ENCODE measurements at places on chromosomes 12 and 14.

DNA sequence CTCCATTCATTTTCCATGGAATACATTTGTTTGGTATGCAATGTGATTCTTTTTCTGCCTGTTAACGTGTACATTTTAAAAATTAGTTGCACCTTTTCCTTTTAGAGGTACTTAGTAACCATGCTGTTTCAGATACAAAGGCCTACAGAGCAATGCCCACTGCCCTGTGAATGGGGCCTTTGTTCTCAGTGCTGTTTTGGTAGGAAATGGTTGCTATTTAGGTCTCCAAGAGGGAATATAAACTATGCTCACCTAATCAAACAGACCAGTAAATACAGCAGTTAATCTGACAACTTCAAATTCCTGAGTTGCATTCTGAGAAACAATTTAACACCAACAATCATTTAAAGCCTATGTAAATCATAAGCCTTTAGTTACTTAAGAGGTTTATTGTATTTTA lies 188.7 kb downstream of the BCAT1 start:
- DNase-seq: no peak

DNA sequence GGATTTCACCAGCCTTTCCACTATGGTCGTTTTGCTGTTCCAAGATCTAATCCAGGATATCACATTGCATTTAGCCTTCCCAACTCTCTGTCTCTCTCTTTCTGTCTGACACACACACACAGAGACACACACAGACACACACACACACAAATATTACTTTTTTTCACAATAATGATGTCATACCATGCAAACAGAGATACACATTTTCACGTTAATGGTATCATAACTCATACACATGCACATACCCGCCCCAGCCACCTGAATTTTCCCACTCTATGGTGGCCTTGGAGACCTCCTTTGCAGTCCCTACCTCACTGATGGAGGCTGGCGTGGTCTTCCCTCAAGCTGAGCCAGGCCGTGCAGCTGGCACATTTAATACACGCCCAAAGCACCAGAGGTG lies 7.2 kb upstream of the MYL2 start:
- DNase-seq: no peak

- no peak for DNase-seq
Measured at GRCh38 chr12:1836241-1836803, 16.0 kb downstream of the LRTM2 start.

DNA sequence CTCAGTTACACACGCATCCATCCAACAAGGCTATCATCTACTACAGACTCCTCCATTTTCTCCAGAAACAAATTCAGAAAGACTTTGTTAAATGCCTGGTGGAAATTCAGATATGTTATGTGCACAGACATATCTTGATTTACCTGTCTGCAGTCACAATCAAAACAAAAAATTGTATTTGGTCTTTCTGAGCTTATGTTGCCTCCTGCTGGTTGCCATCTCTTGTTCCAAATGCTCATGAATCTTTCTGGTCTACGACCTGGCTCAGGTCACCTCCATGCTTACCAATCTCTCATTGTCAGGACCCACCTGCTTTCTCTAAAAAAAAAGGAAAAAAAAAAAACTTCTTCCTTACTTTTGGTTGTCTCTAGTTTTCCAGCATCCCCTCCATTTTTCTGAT lies 169.2 kb upstream of the PLXNC1 start:
- no peak for DNase-seq

- peak; percentile 42 for DNase-seq
Measured at GRCh38 chr12:101490286-101490920, 15.3 kb downstream of the SPIC start.

GRCh38 chr14:61997161-61997560 lies 234.9 kb downstream of the SNAPC1 start:
- DNase-seq: no peak

GRCh38 chr14:100673085-100673806 lies 53.4 kb upstream of the DLK1 start:
- peak; percentile 89 for DNase-seq

DNA sequence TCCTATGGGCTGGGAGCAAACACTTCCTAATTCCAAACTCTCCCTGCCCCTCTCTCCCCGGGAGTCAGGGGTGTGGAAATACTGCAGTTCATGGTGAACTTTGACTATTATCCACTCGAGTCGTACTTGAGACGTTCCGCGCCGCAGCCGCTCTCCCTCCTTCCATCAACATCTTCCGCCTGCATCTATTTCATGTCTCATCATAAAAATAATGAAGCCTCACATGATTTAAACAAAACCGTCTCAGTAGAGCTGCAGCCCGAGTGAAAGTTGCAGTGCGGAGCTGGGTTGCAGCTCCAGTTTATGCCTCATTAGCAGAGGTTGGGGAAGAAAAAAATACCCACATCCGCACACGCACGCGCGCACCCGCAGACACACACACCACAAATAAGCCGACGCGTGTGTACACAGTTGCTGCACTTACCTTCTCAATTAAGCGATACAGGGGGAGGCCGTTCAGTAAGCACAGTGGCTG lies 283 bp downstream of the LMO3 start:
- DNase-seq: no peak

- DNase-seq: no peak
Measured at GRCh38 chr14:61713724-61714437, 18.6 kb downstream of the HIF1A start.

DNA sequence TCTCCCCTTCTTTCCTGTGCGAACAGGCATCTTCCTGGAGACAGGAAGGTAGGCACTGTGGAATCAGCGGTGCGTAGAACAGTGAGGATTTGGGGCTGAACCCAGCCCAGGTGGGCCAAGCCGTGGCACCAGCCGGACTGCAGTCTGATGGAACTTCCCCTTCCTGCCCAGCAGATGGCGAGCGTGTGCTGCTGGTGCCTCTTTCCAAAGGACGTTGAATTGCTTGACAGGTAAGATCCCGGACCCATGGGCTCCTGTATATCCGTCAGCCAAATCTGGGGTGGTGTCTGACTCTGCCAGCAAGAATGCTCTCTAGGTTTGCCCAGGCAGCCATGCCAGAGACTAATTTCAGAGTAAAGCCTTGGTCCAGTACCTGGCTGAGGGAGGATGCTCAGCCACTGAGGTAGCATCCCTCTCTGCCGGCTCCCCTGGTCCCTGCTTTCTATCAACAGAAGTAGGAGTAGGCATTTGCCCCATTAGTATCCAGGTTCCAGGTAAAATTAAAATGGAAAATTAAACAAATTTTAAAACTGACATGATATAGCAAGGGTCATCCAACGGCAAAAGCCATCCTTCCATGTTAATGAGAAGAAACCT lies 21.1 kb upstream of the KCNA5 start:
- peak; percentile 41 for DNase-seq

DNA sequence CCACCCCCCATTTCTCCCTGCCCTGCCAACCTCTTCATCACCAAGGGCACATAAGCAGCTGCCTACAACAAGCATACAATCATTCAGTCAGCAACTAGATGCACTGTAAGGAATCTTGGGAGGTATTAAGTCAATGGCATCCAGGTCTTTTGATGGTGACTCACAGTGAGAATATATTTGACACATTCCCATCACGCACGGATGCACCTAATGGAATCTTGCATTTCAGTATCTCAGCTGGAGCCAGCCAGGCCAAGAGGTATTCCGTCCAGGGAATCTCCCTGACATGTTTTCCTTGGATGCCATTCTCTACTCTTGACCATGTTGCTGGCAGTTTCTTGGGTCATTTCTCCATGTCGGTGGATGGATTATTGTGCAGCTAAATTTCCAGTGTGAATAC lies 73.9 kb upstream of the CAPRIN2 start:
- no peak for DNase-seq

GRCh38 chr12:2970744-2971143 lies 11.5 kb downstream of the TEAD4 start:
- no peak for DNase-seq

DNA sequence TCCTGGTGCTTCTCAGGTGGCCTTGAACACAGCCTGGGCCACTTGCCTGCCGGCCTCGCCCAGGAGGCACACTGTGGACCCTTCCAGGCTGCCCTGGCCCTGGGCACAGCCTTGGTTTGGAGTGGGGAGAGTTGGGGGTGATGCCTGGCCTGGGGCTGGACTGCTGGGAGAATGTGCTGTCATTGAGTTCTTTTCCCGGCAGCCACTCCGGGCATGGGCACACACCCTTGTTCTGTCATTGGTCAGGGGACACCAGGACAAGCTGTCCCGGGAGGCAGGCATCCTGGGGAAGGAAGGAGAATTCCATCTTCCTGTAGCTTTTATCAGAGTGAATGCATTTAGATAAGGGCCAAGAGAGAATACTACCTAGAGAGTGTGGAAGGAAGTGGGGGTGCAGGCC lies 61.8 kb upstream of the RIN3 start:
- no peak for DNase-seq

- DNase-seq: no peak
Measured at GRCh38 chr14:59321626-59321949, 133.1 kb downstream of the DAAM1 start.

DNA sequence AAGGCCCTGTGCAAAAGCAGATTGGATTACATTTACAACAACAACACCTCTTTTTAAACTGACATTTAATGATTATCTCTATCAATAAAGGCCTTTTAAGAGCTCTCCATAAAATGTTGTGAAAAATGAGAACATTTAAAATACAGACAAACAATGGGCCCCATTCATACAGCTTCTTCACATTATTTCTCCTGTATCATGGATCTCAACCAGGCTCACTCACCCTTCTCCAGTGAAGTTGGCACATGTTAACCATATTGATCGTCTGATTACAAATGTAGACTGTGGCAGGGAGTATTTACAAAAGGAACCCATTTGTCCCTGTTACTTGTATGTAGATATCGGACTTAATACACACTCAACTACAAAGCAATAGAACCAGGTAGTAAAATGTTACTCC lies 220.2 kb upstream of the BTG1 start:
- peak; percentile 88 for DNase-seq

DNA sequence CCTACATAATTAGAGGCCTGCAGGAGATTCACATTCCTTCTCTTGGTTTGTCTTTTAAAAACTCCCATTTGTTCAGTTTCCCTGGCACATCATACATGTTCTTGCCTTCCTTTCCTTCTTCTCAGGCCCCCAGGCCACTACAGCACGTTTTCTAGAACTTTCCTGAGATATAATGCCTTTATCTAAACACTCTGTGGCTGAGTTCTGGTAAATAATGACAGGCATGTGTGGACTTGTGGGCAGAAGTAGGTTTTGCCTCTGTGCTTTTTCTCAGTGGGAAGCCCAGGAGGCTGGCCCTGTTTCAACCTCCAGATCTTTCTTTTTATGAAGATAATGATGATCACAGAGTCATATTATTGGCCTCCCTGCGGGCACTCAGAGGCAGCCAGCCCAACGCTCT lies 117.2 kb downstream of the TMX1 start:
- DNase-seq: no peak

- no peak for DNase-seq
Measured at GRCh38 chr12:103247531-103247930, 248.2 kb downstream of the C12orf42 start.

- no peak for DNase-seq
Measured at GRCh38 chr12:3272958-3273357, 195.8 kb downstream of the TSPAN9 start.

DNA sequence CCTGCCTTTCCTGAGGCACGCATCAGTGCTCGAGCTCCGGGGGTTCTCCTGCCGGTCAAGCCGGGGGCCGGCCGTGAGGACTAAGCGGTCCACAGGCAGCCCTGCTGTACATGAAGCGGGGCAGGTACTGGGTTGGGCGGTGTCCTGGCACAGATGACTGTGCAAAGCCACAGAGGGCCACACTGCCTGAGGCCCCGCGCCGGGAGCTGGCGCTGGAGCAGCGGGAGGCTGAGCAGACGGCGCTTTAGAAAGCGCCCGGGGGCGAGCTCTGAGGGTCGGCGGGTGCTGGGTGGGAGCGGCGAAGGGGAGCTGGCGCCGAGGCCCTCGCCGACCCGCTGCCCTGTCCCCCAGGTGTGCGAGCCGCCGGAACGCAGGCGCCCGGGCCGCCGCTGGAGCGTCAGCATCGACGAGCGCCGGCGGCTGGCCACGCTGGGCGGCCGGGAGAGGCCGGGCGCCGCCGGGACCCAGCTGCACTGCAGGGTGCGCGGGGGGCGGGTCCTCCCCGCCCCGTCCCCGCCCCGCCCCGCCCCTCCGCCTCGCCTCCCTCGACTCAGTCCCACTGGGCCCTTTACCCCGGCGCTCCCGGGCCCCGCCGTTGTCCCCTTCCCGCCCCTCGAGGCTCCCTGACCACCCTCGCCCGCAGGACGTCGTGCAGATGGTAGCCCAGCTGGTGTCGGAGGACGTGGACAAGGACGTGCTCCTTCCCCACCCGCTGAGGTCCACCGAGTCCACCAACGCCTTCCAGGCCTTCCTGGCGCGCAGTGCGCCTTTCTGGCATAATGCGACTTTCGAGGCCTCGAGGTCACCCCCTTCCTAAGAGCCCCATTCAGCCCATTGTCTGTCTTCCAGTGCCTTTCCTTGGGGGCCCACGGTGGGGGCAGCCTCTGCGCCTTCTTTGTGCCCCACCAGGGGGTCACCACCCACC lies 8.3 kb upstream of the MTA1 start:
- DNase-seq: no peak

DNA sequence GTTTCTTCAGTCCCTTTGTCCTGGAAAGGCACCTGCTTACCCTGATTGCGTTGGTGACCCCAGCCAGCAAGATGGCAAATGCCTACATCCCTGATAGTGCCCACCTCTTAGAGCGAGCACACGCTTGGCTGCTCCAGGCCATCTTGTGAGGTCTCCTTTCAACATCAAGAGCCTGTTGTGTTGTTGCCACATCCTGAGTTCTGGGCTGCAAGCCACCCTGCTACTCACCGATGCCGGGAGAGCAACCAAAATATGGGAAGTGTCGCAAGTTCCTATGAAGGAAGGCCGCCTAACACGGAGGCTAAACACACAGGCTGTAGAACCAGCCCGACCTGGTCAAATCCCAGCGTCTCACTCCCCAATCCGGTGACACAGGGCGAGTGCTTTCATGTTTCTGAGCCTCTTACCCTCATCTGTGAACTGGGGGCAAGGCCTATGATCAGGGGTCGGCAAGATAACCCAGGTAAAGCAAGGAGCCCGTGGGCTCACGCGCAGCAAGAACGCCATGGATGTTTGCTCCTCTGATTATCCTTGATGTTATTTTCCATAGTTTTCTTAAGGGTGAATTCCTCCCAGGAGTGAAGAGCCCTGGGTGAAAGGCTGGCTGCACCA lies 98.4 kb downstream of the LGMN start:
- DNase-seq: no peak

DNA sequence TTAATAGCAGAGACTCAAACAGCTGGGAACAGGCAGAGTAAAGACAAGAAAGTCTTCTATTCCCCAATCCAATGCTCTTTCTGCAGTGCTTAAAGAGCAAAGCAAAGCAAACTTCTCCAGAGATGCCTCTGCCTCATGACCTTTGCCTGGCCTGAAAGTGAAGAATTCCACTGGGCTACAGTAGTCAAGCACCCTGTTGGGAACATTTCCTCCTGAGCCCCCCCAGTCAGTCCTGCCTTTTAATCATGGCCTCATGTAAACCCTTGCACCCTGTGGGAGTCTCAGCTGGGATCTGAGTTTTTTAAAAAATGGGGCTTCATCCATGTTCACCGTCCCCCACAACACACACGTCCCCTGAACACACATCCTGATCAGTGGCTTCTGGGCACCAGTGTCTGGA lies 62.7 kb upstream of the TSPAN11 start:
- no peak for DNase-seq

- no peak for DNase-seq
Measured at GRCh38 chr12:4251967-4252366, 21.6 kb upstream of the CCND2 start.

All from NCI-H2107 (cell line).